ENCODE measurements at places on chromosomes 12 and 14.
A peak's percentile ranks its signal among the peaks of the same experiment; 100 is the strongest.

GRCh38 chr12:26401874-26402273 lies 206.5 kb downstream of the SSPN start:
- no peak for DNase-seq

- DNase-seq, result no peak
Measured at GRCh38 chr14:70802379-70802778, 6.9 kb downstream of the MAP3K9 start.

DNA sequence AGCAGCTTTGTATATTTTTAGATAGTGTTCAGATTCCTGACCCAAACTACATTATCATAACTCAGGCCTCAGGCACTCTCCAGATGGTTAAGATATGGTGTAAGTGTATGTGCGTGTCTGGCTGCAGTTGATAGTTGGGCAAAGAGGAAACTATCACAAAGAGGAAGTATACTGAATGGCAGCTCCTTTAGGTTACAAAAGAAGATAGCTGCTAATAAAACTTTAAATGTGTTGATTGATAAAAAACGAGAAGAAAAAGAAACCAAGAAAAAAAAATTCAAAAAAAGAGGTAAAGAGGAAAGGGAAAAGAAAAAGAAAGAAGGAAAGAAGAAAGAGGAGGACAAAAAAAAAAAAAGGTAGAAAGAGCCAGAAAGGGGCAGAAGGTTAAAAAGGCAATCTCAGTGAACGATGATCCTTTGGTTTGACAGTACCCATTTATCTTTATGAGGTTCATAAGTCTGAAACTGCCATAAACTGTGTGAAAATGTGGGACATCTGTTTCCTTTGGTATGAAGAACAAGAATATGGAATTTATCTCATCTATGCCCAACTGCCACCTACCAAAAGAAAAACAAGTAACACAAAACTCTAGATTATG lies 42.2 kb downstream of the TAOK3 start:
- DNase-seq, result no peak

DNA sequence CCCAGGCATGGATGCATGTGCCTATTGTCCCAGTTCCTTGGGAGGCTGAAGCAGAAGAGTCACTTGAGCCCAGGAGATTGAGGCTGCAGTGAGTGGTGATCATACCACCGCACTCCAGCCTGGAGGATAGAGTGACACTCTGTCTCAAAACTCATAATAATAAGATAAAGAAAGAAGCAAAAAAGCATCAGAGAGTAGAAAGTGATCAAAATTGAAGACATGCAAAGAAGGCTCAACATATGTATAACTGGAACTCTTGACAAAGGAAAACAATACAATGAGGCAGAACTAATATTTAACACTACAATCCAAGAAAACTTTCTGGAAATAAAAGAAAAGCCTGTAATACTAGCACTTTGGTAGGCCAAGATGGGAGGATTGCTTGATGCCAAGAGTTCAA lies 48.3 kb upstream of the COCH start:
- DNase-seq, result no peak

DNA sequence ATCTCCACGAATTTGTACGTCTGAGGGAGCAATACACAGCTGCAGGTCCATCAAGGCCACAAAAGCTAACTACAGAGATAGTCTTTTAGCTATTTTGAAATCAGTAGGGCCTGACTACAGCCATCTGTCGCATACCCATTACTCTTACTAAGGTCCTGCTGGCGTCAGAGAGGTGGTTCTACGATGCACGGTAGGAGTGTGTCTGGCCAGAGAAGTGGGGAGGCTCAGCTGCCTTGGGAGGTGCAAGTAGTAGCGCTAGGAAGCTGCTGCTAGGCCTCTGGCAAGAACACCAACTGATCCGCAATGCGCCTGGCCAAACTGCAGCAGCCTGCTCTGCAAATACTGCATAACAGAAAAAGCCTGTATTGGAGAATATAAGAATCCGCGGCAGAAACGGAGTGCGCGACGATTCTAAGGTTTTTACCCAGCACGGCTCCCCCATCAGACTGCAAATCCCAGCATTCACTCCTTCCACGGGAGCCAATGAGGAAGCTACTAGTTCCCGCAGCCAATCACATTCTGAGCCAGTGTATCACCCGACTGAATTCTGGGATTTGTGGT lies 743 bp upstream of the CAND1 start:
- peak; percentile 62 for DNase-seq

DNA sequence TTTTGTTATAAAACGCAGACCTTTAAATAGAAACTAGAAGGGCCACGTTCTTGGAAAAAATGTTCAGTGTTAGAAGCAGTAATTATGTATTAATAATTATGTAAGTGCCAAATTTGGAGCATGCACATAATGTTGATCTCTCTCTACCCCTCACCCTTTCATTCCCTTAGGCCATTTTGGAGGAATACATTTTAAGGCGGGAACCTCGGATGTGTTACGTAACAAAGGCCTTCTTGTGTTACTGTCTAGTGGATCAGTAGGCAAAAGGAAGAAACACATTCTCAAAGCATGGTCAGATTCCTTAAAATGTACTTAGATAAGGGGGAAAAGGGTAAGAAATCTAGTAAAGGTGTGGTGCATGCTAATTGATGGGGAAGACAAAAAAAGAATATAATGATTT lies 52.7 kb downstream of the RASSF3 start:
- DNase-seq, result no peak

DNA sequence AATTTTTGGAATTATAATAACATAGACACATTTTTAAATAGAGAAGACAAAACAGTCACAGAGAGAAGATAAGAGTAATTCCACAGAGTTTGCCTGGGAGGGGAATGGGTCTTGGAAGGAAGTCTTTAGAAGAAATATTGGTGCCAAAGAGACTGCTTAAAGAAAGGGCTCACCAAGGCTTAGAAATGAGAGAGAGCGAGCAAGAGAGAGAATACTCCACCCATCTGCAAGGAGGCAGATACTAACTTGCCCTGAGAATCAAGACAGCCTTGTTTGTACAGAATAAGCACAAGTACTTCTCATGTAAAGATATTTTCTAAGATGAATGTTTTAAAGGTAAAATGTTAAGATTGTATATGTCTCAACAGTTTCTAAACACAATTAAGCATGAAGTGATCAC lies 165.5 kb downstream of the SLC38A4 start:
- DNase-seq, result no peak

DNA sequence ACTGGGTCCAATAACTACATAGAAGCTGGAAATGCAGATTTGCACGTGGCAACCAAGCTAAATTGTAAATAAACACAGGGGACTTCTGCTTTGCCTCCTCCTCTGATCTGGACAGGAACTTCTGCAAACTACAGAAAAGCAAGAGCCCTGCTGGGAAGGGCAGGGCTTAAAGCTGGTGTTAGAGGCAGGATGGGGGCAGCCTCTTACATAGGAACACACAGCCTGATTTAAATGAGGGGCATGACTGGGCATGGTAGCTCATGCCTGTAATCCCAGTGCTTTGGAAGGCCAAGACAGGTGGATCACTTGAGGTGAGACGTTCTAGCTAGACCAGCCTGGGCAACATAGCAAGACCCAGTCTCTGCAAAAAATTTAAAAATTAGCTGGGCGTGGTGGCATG lies 46.7 kb downstream of the ERH start:
- no peak for DNase-seq

- no peak for DNase-seq
Measured at GRCh38 chr12:45268672-45269411, 52.9 kb downstream of the ANO6 start.

DNA sequence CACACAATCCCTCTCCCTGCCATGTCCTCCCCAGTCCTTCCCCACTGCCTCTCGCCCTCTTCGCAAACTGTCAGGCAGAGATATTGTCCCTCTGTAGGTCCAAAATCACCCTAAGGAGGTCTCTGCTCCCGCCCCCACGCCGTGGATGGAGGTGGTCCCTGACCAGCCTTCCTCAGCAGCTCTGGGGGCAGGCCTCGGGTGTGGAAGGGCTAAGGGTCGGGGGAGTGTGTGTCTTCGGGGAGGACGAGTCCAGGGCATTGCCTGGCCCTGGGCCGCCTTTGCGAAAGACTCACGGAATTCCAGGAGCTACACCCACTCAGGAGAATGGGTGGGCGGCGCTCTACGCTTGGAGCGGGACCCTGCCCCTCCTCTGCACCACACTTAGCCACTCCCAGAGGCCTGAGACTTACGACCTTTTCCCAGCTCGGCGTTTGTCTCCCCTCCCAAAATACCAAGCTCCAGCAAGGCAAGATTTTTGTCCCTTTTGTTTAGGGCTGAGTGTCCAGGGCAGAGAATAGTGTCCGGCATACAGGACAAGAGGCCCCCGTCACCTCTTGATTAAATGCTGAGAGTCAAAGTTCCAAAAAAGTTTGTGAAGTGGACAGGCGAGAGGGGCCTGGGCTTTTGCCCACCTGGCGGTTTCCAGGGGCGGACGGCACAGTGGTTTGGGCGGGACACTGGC lies 881 bp downstream of the PYGL start:
- no peak for DNase-seq

DNA sequence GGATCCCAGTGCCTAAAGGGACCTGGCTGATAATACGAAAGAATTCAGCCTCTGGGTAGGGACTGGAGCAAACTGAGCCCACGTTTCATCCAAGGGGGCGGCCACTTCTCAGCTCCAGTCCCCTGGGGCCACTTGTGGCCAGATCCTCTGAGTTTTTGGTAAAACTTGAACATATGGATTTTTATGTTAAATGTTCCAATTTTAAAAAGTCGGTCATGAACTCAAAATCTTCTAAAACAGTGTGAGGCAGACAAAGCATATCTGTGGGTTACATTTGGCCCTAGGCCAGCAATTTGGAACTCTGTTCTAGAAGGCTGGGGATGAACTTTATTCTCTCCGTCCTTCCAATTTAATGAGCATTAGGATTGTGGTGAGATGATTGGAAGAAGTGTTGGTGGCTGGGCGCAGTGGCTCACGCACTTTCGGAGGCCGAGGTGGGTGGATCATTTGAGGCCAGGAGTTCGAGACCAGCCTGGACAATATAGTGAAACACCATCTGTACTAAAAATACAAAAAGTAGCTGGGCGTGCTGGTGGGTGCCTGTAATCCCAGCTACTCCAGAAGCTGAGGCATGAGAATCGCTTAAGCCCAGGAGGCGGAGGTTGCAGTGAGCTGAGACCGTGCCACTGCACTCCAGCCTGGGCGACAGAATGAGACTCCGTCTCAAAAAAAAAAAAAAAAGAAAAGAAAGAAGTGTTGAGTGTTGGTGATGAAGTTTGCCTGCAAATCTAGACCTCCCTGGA lies 3.0 kb upstream of the PPP1CC start:
- no peak for DNase-seq

- peak; percentile 9 for DNase-seq
Measured at GRCh38 chr14:77181603-77182437, at the start of gene TMEM63C. Gene TMEM63C (plus strand): TSS chr14:77181798. CDS start chr14:77218814, 37,016 bp downstream.

GRCh38 chr12:12212769-12213168 lies 54.1 kb downstream of the LRP6 start:
- DNase-seq, result no peak

GRCh38 chr14:22099942-22100763 lies 426.5 kb upstream of the OR4E1 start:
- peak; percentile 25 for DNase-seq

GRCh38 chr12:3139760-3140159 lies 62.6 kb downstream of the TSPAN9 start:
- DNase-seq, result no peak

DNA sequence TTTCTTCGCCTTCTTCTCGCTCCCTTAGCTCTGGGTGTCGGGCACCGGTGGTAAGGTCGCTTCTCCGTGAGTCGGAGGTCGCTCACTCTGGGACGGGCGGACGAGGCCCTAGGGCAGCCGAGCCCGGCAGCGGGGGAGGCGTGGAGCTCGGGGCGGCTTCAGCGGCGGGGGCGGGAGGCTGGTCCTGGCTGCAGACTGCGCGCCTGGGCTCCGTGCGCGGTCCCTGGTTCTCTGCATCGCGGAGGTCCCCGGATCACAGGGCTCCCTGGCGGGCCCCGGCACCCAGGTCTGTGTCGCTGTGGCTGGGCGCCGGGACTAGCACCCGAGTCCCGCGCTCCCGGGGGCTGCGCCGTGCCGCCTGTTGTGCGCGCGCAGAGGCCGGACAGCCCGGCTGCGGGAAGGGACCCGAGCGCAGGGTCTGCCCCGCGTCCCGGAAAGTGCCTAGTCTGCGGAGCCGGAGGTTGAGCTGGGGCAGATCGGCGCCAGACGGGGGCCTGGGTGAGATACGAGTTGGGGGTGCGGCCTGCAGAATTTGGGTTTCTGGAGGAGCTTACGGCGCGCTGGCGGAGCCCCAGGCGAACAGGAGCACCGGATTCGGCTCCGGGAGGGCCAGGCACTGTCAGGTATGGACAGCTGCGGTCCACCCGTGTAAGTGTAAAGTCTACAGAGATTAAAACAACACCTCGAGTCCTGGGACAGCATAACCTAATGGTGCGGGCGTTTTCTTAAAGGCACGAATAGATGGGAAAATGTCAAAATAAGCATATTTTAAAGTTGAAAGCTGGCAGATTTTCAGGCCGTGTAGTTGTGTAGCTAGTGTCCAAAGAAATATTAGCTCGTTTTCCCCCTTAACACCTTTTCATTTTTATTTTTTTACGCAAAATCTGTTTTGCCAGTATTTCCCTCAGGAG lies 713 bp downstream of the FRMD6 start:
- peak; percentile 1 for DNase-seq

GRCh38 chr12:79939728-79940310 lies 4.9 kb upstream of the PPP1R12A start:
- no peak for DNase-seq

DNA sequence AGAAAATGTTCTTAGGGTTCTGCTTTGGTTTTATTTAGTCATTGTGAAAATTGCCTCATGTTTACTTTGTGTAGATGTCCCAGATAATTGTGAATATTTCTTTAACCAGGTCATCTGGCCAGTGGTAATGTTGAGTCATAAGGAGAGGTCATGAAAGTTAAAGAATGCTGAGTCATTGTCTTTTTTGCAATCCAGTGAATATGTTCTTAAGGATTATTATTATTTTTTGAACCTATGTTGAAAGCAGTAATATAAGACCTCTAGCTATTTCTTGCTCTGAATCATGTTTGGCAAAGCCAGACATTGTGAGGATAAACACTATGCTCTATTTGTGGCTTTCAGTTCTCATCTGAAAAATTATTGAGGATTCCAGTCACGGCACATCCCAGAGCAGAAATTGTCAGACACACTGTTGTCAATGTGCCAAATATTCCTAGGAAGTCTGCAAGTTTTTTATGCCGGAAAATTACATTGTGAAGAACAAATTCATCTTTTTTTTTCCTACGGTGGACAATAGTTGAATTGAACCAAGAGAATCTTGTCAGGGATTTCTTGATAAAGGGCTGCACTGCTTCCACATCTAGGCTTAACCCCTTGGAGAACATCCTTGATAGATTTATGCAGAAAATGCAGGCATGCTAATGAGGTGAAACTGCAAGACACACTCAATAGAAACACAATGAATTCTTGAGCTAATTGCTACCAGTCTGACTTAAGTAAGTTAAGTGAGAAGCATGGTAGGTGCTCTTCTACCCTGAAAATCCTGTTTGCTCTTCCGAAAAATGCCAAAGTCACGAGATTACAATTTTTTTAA lies 369.6 kb downstream of the ATP23 start:
- DNase-seq, result no peak

DNA sequence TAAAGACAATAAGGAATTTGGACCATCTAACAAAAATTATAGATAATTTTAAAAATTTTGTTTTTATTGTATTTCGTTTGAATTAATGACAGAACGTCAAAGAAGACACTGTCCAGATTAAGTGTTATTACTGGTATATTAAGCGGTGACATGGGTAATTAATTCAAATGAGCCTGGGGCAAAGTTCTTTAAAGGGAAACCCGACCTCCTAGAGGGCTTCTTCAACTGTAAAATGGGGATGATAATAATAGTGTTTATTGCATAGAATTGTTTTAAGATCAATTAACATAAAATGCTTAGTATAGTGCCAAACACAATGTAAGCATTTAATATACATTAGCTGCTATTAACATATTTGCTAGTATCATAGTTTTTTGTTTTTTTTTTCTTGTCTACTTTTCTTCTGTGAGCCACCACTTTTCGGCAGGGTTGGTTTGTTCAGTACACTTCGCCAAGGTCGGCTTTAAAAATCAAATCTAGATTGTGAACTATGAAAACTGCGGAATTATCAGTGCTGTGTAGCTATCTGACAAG lies 514 bp upstream of the LARP4 start:
- DNase-seq, result no peak

Measured in activated CD8-positive, alpha-beta memory T cell treated with anti-CD3 and anti-CD28 coated beads for 1 hour (primary cell).